ENCODE measurements at places on chromosomes 1 and 21.

- DNase-seq: no peak
Observed at GRCh38 chr1:245938046-245938435, 569.0 kb downstream of the SMYD3 start.

- DNase-seq: no peak
Observed at GRCh38 chr1:116128664-116129063, 17.5 kb downstream of the MAB21L3 start.

DNA sequence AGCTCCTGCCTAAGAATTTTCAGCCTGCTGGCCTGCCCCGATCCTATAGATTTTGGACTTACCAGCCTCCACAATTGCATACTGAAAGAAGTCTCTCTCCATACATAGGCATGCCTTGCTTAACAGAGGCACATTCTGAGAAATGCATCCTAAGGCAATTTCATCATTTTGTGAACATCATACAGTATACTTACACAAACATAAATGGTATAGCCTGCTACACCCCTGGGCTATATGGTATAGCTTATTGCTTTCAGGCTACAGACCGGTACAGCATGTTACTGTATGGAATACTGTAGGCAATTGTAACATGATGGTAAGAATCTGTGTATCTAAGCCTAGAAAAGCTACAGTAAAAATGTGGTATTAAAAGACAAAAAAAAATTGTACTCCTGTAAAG lies 174.7 kb downstream of the NRIP1 start:
- DNase-seq: no peak

DNA sequence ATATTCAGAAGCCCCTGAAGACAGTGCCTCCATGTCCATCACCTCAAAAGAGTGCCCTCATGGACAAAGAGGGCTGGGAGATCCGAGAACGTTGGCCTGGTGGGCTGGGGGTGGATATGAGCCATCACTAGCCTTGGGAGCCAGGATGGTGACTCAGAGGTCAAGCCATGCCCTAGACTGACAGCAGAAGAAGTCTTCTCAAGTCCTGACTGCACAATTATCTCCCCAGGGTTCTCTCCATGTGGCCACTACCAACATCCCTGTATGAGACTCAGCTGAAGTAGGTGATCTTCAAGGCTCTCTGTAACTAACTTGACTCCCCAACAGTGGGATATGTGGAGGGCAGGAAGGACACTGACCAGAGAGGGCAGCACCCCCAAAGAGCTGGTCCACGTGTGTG lies 7.1 kb upstream of the USF1 start:
- peak; percentile 20 for DNase-seq

- DNase-seq: no peak
Observed at GRCh38 chr1:92105546-92106081, 25.5 kb downstream of the BTBD8 start.

GRCh38 chr21:46633566-46633965 lies 1.9 kb upstream of the PRMT2 start:
- no peak for DNase-seq

GRCh38 chr1:51236531-51237350 lies 668 bp downstream of the RNF11 start:
- peak; percentile 56 for DNase-seq

GRCh38 chr1:34057347-34058130 lies 107.5 kb downstream of the CSMD2 start:
- no peak for DNase-seq

GRCh38 chr1:229985613-229986010 lies 81.4 kb upstream of the GALNT2 start:
- no peak for DNase-seq

- no peak for DNase-seq
Observed at GRCh38 chr1:153506831-153507413, 28.9 kb downstream of the S100A6 start.

DNA sequence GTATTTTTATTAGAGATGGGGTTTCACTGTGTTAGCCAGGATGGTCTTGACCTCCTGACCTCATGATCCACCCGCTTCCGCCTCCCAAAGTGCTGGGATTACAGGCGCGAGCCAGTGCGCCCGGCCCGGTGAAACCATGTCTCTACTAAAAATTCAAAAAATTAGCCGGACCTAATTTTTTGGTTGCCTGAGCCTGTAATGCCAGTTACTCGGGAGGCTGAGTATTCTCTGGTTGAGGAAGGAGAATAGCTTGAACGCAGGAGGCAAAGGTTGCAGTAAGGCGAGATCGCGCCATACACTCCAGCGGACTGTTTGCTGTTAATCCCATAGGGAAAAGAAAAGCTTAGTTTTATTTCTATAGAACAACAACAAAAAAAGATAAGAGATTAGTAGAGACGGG lies 29.9 kb upstream of the HJV start:
- DNase-seq: no peak

DNA sequence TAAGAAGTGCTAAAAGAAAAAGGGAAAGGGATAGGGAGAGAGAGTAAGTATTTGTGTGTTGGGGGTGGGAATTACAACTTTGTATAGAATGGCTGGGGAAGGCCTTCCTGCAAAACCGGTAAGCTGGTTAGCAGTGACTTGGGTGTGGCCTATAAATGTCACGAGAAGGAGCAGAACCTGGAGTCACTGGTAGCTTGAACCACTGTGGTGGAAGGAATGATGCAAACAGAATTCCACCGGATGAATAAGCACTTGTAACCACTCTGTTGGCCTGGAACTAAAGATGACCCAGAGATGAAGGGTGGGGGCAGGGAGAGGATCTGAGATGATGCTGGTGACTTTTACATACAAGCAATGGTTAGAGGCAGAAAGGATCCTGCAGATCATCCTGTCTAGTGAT lies 8.9 kb downstream of the XKR8 start:
- peak; percentile 47 for DNase-seq

DNA sequence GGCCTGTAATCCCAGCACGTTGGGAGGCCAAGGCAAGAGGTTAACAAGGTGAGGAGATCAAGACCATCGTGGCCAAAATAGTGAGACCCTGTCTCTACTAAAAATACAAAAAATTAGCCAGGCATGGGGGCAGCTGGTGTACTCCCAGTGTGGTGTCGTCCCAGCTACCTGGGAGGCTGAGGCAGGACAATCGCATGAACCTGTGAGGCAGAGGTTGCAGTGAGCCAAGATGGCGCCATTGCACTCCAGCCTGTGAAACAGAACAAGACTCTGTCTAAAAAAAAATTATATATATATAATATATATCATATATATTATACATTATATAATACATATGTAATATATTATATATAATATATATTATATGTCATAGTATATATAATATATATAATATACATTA lies 249.2 kb upstream of the TPTE start:
- DNase-seq: no peak

- DNase-seq: no peak
Observed at GRCh38 chr1:215056584-215056983, 26.0 kb upstream of the KCNK2 start.
